ENCODE measurements at places on chromosomes 2 and 18.
A peak's percentile ranks its signal among the peaks of the same experiment; 100 is the strongest.

DNA sequence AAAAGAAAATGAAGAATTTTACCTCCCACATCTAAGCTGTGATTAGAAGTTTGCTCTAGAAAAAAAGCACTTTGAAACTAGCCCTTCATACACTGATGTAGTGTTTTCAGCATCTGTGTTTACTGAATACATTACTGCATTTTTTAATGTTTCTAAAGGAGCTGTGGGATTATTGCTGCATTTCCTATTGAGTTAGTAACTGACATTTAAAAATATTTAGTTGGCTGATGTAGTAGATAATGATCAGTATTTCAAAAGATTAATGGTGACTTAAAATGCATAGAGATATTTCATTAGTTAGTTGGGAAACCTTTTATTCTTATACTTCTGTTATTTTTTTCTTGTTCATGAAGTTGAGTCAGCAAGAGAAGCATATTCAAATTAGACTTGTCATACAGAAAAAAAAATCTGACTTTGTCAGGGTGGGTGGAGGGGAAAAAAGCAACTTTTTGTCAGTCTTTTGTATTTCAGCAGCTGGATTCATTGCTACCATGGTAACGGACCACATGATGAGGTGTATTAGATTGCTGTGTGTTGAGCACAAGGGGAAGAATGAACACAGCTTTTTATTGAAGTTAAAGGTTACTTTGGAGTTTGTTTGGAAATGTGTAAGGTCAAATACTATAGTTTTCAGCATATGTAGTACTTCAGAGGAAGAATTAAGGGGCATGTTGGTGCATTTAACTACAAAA, at the start of gene DTNA:
TSS of gene DTNA (plus strand) at position 549 of the 692 bp plus-strand sequence. CDS start 45,679 bp downstream, outside the sequence.
- DNase-seq: peak; percentile 81

DNA sequence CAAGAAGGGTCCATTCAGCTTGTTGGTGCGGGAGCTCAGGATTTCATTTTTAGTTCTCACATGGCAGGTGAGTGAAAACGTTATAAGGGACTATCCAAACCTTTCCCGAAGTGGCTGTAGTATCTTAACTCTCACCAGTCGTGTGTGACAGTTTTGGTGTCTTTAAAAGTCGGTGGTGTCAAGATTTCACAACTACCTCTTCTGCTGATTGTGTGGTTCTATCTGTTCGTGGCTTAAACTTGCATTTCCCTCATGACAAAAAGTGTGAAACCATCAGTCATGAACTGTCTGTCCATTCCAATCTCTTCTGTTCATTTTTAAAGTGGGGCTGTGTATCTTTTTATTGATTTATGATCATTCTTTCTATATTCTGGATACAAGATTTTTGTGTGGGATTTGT, 3.8 kb upstream of the AQP12B start:
- no peak for DNase-seq

DNA sequence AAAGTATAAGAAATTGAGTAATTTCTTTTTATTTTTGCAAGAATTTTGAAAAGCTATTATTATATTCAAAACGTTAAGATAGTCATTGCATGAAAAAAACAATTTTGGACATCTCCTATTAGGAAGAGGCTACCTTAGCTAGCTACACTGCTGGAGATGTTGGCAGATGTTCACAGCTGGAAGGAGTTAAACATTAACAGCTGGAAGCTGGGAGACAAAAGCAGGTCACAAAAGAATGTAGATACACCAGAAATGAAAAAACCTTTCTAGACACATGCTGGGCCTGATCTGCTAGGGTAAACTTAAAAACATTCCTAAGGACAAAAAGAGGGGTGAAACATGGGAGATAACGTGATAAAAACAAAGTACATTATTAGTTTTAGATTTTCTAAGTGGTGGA, 84.4 kb downstream of the SESTD1 start:
- DNase-seq: no peak

- no peak for DNase-seq
Observed at GRCh38 chr2:223635080-223635479, 32.9 kb upstream of the SCG2 start.

GRCh38 chr2:121451398-121451797, 79.3 kb upstream of the RNU4ATAC start:
- no peak for DNase-seq

DNA sequence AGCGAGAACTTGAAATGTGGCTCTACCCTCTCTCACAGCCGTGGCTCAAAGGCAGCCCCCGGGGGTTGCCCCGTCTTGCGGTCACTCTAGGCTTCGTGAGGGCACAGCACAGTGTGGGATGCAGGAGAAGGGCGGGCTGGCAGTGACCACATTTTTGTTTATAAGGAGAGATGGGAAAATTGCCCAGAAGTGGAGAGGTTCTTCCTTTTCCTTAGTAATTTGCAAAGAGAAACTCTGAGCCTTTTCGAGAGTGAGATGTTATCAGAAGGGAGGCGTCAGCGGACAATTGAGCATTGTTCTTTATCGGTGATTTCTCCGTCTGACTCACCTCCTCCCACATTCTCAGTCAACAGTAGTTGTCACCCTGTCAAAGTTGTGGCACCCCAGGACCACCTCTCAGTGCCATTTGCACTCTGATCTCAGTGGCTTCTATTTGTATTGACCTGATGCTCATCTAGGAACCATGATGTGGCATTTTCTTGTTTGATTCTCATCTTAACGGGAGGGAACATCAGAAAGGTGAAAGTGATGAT, 89.6 kb downstream of the ACAA2 start:
- DNase-seq: no peak

GRCh38 chr2:168697668-168698121, 104.7 kb upstream of the NOSTRIN start:
- no peak for DNase-seq

DNA sequence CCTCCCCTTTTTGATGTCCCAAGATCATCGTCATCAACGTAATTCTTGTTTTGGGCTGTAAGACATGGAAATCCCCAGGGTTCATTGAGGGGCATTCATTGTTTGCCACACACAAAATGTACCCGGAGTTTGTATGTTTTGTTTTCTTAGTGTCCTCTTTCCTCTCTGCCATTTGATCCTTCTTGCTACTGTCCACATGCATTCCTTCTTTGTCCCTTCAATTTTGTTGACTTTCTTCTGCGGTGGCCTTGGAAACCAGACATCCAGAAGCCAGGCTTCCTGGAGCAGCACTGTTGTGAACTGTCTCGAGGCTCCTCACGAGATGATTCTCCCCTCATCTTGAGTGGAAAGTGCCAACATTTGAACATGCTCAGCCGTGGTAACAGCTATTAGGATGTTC, 24.8 kb downstream of the IGFBP2 start:
- DNase-seq: no peak

- no peak for DNase-seq
Observed at GRCh38 chr2:233707940-233708644, 4.6 kb upstream of the UGT1A5 start.

GRCh38 chr2:122683018-122683417, 927.6 kb downstream of the TSN start:
- no peak for DNase-seq

DNA sequence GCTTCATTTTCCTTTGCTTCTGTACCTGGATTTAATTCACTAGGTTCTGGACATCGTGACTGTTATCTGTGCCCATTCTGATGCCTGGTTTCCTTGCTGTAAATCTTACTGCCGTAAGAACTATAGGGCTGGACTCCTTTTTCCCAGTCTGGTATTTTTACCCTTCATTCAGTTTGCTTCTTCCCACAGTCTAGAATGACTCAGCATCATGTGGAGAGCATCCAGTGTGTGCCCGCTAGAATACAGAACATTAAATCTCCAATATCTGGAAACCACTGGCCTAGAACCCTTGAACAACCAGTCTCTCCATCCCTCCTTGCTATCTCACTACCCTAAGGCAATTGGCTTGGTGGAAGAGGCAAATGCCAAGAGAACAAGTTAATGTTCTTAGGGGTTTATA, 1075.4 kb upstream of the ZEB2 start:
- no peak for DNase-seq

GRCh38 chr2:62485761-62486438, 20.1 kb downstream of the TMEM17 start:
- no peak for DNase-seq

DNA sequence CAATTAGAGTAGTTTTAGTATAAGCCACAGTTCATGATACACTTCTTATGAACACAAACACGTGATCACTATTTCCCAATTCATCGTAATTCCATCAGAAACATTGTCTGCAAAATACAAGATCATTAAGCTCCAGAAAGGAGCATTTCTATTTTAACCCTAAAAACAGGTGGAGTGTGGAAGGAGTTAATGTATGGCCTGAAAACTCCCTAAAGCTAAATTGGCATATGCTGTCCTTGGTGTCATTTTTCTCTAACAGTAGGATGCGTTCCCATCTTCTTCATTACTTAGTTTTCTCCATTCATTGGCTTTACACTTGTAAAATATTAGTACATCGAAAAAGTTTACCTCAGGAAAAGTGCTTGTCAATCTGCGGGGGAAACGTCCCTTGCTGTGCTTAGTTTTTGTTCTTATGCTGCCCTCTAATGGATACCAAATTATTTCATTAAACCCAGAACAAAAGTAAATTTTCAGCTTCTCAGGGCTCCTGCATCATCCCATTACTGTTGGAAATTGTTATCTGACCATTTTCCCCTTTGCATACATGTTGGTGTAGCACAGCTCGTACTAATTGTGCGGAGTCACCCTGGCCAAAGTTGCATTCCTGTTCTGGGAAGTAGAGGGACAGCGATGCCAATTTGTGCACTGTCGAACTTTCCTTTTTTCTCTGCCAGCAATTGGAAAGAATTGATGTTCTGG, 153.4 kb downstream of the GPD2 start:
- DNase-seq: peak; percentile 39

GRCh38 chr2:131156452-131157149, 51.5 kb downstream of the PLEKHB2 start:
- DNase-seq: no peak

GRCh38 chr18:42028247-42028832, 73.3 kb downstream of the PIK3C3 start:
- DNase-seq: peak; percentile 29

DNA sequence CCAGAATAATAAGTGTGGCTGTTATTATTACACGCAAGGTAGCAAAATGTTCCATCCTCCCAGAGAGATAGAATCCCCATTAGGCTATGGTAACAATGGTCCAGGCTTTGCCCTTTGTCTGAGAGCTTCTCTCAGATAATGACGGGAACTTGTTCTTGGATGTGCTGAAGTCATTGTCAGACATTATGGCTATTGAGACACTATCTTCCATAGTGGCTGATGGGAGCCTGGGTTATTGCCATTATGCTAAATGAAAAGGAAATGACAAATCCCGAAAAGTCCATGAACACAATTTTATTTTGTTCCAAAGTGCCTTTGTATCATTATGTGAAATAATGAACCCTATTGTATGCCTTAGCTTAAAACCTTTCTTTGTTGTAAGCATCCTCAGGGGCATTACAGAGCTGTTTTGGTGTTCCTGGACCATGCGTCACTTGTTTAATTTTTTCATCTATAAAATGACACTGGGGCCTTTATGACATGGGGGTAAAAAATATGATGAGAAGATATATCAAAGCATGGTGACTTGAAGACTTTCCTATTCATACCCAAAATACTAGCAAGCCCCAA, 218.5 kb downstream of the KCNS3 start:
- no peak for DNase-seq

DNA sequence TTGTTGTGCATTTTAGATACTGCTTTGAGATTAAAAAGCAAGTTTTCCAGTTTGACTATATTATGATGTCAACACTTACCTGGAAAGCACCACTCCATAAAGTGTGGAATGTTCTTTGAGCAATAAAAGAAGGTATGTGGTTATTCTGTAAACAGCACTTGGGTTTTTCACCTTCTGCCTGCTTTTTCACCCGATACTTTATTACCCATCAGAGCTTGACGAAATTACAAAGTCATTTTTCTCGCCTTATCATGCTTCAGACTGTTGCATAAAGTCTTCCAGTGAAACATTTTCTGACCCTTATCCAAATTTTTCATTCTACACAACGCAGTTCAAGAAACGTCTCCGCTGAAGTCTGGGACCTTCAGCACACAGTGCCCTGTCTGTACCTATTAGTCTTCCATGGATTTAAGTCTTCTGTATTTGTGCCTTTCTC, 25.2 kb downstream of the CAB39 start:
- no peak for DNase-seq

DNA sequence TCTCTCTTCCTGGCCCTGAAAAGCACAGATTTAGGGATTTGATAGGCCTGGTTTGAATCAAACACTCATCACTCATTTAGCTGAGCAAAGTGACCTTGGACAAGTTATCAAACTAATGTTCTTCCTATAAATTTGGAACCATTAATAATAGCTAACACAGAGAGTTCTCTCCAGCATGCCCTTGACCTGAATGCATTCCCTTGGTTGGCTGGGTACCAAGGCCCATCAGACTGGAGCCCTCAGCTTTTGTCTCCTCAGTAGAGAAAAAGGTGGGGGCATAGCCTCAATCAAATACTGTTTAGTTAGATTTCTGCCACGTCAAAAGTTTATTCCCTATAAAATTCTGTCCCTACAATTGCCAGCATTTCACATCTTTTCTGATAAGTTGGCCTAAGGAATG, 13.8 kb upstream of the MRPL19 start:
- DNase-seq: no peak

GRCh38 chr2:185063761-185064160, 465.4 kb downstream of the ZNF804A start:
- no peak for DNase-seq

GRCh38 chr2:97758131-97758705, 44.8 kb downstream of the ZAP70 start:
- DNase-seq: no peak

- DNase-seq: peak; percentile 91
Observed at GRCh38 chr2:120919771-120920453, 184.2 kb downstream of the GLI2 start.

GRCh38 chr18:8948471-8949149, 153.9 kb upstream of the NDUFV2 start:
- peak; percentile 51 for DNase-seq

DNA sequence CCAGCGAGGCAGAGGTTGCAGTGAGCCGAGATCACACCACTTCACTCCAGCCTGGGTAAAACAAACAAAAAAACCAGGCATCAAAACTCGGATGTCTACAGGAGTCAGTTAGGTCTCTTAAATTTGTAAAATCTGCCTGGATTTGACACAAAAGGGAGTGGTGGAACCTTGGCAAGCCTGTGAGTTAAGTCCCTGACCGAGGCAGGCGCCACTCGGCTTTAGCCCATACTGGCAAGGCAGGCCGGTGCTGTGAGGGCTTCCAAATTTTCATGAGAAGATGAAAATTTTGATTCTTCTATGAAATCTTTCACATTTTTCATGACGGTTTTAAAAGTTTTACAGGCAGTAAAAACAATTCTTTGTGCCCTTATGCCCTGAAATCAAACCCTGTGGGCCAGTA, 165.8 kb downstream of the FMNL2 start:
- DNase-seq: no peak

DNA sequence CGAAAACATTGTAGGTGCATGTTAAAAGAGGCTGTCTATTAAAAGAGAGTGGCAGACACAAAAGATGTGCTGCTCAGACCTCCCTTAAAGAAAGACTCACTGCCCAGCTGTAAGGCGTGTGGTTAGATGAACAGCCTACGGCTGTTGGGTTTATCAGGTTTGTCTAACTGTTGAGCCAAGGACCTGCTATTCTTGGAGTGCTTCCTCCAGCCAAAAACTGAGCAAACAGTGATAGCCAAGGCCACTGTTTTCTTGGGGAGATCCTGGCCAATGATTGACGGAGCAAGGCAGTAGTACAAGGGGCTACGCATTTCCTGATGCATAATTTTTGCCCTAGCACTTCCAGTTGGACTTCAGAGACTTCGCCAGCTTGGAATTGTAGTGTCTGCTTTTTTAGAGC, 1.4 kb upstream of the RAB3GAP1 start:
- DNase-seq: no peak

- DNase-seq: no peak
Observed at GRCh38 chr2:40279001-40279400, 172.9 kb downstream of the SLC8A1 start.

All from amniotic stem cell (primary cell).